D341Med (cell line): ENCODE measurements at places on chromosomes 7 and 10.

- DNase-seq: no peak
These were observed 55.7 kb upstream of the IL6 start for GRCh38 chr7:22671177-22671879.

DNA sequence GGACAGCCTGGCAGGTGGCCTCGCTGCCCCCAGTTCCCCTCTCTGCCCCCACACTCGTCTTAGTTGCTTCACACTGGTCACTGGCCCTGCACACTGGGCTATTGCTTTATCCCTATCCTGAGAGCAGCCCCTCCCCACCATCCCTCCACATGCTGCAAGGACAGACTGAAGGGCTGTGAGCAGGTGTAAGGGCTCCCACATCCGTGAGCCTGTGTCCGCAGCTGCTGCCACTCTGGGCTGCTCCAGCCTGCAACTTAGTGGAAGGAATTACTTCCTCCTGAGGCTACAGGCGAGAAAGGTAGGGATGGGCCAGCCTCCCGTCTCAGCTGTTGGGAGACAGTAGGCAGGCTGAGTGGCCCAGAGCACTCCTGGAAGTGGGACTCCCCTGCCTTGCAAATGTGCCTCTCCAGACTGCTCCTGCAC is 3.8 kb downstream of the RARRES2 start:
- no peak for DNase-seq

DNA sequence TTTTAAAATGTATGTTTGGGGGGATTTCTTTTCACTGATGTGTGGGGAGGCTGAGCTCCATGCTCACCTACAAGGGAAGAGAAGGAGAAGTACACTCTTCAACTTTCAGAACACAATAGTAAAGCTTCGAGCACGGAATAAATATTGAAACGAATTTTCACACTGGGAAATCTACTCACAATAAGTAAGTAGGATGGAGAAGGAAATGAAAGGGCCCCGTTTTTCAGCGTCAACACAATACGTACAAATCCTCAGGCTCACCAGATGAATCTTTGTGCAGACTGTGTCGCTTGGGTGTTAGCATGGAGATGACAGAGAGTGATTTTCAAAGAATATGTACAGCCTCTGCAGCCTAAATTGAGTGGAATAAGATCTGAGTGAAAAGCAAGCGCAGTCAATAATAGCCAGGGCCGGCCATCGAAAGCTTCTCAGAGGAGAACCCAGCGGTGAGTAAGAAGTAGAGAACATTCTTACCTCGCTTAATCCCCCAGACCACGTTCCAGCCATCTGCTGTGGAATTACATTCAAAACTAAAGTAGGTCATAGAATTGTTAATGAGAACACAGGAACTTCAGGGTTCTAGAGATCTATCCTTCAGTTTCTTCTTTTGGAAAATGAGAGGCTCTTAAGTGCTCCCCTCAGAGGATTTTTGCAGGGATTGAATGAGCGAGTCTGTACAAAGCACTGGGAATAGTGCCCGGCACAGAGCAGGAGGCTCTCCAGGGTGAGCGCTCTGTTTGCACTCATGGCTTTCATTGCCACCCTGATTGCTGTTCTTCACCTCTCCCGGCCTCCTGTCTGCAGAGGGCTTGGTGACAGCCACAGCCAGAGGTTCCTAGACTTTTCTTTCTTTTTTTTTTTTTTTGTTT is 292.8 kb downstream of the SFMBT2 start:
- no peak for DNase-seq

- DNase-seq: no peak
These were observed 24.4 kb upstream of the CDC14C start for GRCh38 chr7:48899932-48900331.

- DNase-seq: no peak
These were observed 99.7 kb downstream of the PLCE1 start for GRCh38 chr10:94093286-94093905.

- DNase-seq: no peak
These were observed 29.2 kb downstream of the SORBS1 start for GRCh38 chr10:95531994-95532399.

- no peak for DNase-seq
These were observed 99.9 kb downstream of the PTPRN2 start for GRCh38 chr7:158487631-158488151.

DNA sequence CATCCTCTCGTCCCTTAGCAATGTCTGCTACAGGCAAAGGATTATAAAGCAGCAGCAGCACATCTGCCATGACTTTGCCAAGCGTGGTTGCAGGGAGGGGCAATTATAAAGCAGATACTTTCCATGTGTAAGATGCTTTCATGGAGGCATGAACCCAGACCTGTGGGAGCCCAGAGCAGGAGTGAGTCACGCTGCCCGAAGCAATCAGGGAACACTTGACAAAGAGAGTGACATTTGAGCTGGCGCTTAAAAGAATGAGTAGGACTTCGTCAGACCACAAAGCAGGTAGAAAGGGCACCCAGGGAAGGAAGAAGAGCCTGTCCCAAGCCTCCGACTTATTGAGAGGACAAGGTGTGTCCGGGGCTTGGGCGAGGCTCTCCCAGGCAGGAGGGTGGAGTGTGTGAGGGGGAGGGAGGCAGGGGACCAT is 147.2 kb downstream of the MYOF start:
- DNase-seq: no peak

DNA sequence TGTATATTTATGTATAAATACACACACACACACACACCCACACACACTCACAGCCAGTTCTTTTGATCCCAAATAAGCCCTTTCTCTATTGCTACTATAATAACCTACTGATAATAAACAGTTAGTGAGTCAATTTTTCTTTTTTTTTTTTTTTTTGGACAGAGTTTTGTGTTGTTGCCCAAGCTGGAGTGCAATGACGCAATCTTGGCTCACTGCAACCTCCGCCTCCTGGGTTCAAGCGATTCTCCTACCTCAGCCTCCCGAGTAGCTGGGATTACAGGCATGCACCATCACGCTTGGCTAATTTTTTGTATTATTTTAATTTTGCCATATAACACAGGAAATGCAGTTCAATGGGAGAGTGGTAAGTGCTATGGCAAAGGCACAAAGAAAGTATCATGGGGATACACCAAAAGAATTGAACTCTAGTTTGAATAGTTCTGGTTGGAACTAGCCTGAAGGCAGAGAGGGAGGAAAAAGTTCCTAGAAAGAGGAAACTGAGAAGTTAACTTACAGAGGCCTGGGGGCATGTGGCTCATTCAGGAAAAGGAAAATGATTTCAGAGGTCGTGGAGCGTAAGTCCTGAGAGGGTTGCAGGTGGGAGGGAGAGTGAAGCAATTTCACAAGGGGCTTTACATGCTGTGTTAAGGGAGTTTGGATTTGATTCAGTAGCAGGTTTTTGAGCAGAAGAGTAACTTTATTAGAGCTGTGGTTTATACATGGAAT is 44.4 kb upstream of the JCAD start:
- no peak for DNase-seq

GRCh38 chr10:26881600-26882331 is 21.0 kb upstream of the ABI1 start:
- DNase-seq: peak; percentile 64

DNA sequence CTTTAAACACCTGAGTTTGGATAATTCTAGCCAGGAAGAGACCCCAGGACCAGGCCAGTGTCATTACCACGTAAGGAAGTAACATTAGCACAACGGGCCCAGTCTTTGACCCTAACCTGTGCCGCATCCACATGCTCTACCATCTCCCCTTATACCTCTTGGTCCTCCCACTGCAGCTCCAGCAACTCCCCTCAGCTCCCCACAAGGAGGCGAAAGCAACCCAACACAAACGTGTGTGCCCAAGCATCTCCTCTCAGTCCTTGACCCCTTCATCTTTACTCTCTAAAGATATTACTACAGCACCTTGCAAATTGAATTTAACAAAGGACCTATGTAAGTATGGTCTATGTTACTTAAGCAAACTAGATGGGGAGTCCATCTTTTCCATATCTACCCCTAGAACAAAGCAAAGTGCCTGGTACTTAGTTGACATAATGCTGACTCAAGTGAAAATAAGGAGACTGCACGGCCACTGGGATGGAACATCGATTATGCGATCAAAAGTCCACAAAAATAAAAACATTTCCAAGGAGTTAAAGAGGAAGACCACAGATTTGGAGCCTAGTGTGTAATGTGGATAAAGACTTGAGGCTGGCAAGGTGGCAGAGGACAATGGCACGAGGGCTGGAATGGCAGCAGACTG is 147.7 kb downstream of the JAZF1 start:
- no peak for DNase-seq

GRCh38 chr10:101032637-101033224 is 1.7 kb downstream of the SFXN3 start:
- DNase-seq: peak; percentile 63

DNA sequence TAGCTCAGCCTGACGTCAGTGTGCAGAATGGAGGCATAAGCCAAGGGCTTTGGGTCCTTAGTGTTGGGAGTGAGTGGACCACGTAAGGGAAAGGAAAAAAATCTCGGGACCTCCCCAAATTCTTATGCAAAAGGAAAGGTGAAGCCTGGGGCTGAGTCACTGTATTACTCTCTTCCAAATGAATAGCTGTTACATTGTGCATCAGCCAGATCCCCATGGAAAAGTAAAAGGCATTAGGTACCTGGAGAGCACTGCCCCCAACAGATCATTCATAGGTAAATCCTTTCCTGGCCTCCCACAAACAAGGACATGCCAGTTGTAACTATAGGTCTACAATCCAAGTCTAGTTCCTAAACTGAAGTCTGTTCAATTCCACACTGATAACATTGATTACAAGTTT is 170.5 kb downstream of the C1GALT1 start:
- DNase-seq: no peak

DNA sequence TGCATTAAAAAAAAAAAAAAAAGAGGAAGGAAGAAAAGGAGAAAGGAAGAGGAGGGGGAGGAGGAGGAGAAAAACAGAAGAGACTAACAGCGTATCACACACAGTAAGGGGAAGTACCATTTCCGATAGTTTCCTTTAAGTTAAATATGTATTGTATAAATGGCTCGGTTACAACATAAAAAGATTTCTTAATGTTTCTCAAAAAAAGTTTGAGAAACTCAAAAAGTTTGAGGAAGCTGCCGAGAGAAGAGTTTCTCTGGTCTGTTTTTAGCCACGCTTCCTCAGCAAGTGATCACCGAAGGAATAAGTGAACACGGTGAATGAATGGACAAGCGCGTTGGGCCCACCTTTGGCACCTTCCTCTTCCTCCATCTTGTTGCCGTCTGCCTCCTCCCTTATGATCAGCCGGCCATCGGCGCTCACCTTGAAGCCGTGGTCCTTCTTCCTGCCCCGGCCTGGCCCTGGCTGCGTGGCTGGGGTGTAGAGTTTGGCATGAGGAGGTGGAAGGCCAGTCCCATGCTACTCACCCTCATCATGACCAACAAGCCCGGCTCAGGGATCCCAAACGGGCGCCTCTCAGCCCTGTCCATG is 31.3 kb upstream of the FRAT2 start:
- DNase-seq: no peak

- DNase-seq: no peak
These were observed 51.3 kb upstream of the MAGI2 start for GRCh38 chr7:79504607-79505389.

- DNase-seq: no peak
These were observed 13.9 kb downstream of the DIP2C start for GRCh38 chr10:675532-675931.

DNA sequence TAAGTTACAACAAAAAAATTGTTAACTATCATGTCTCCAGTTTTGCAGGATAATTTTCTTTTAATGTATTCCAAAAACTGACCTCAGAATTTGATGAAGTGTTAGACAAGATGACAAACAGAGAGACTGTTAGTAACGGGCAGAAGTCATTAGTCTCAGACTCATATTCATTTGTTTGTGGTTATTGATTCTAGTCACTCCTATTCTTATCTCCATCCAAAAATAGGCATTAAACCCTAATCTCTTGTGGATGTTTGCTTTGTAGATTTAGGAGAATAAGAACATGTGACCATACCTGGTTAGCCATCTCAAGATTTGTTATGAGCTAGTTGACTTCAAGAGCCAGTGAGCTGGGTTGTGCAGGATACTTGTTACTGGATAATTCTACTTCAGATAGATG is 261.1 kb downstream of the AUTS2 start:
- DNase-seq: no peak

- no peak for DNase-seq
These were observed 678.2 kb downstream of the GRM8 start for GRCh38 chr7:126574276-126575250.

GRCh38 chr10:13977861-13978532 is 352.7 kb downstream of the FRMD4A start:
- DNase-seq: no peak

DNA sequence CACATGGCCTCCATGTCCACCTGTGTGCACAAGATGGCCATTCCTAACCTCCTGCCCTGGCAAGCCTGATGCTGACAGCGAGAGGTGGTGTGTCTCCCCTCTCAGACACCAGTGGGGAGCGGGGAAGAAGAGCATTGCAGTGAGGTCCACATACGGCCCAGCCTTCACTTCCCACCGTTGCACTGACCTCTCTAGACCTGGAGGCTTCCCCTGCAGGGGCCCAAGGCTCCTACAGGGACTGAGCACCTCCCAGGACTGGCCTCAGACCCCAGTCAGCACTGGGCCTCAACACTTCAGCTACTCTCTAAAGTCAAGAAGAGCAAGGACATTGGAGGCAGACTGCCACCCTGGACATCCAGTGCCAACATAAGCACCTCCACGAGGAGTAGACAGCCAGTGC is 15.9 kb downstream of the STK32C start:
- DNase-seq: no peak

GRCh38 chr7:95199779-95200558 is 124.4 kb downstream of the PON1 start:
- DNase-seq: peak; percentile 57

DNA sequence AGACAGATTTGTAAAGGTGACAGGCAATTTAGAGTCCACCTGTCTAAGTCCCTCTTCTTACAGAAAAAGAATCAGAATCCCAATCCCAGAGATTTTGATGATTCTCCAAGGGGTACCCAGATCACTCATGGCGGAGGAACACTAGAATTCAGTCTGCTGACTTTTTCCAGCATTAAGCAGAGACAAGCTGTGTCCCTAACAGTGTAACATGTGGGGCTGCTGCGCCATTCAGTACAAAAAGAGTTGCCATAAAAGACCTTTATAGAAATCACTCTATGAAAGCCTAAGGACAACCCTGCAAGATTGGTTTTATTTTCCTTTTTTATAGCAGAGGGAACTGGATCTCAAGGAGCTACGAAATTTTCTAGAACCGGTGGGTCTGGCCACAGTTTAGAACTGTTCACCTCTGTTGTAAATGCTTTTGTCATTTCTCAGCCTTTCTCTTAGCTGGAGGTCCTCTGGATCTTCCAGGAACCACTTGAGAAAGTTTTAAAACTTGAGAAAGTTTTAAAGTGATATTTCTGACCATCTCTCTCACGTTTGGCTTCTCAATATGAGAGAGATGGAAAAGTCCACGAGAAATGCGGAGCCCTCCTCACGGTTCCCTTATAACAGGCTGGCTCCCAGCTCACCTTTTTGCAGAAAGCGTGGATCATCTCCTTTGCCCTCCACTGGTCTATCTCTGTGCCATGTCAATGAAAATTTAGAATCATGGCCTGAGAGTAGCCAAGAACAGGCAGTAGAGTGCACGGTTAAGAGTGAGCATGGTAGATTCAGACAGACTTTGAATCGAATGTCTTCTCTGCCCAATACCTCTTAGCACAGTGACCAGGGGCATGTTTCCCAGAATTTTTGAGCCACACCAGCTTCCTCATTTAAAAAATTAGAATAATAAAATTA is 826 bp downstream of the GIMAP7 start:
- no peak for DNase-seq

- DNase-seq: peak; percentile 47
These were observed 5.2 kb downstream of the TAX1BP1 start for GRCh38 chr7:27745064-27745583.
